ENCODE measurements at places on chromosomes 7 and 10.

GRCh38 chr10:97065128-97065527, 120.6 kb downstream of the SLIT1 start:
- no peak for DNase-seq

GRCh38 chr7:33760834-33761233, 144.5 kb upstream of the BMPER start:
- DNase-seq, result no peak

GRCh38 chr7:105295596-105296352, 92.9 kb downstream of the SRPK2 start:
- DNase-seq, result no peak

- DNase-seq, result no peak
Measured at GRCh38 chr10:7231509-7232414, 179.1 kb downstream of the SFMBT2 start.

Measured in fibroblast of pulmonary artery (primary cell).